Fibroblast of skin of right biceps (primary cell): ENCODE measurements at places on chromosomes 13 and 19.

DNA sequence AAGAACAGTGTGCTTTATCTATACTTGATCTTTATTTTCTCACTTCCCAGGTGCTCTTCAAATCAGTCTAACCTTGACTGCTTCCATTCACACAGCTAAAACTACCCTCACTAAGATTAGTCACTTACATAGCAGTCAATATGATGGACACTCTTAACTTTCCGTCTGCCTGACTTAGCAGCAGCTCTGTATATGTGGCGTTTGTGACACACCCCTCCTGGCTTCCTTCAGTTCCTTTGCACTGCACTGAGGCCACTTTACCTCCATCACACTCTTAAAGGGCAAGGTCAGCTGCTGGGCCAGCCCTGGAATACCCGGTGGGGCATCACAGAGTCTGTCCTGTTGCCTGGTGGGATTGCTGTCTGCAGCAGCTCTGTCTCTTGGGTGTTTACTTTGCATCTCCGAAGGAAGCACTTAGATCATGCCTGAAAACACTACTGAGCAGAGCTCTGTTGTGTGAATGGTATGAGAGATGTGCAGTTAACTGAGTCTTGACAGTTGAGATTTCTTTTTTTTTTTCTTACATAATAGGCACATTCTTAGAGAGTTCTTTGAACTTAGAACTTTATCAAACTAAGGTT, 35.6 kb upstream of the IL17D start:
- no peak for DNase-seq

DNA sequence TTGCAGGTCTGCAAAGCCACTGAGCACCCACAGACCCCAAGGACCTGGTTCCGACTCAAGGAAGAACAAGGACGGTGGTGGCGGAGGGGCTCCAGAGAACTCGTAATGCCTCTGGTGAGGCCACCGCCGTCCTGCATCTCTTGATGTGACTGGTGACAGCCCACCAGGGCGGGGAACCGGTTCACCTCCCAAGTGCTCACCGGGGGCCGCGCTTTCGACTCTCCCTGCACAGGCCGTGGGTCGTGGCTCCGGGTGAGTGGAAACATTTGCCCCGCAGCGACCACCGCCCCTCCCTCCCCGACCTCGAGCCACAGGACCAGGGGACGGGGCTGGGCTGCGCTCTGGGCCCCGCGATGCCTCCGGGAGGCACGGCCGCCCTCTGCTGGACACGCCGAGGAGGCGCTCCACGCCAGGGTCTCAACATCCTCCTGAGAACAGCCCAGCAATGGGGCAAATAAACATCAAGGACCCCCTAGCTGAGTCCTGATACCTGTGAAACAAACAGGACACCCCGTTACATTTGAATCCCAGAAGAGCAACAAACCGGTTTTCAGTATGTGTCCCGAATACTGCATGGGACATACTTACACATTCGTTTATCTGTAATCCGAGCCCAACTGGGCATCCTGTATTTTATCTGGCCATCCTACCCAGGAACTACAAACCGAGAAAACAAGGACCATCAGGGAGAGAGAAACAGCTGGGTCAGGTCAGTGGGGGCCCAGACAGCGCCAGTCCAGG, 3.9 kb upstream of the PLPP2 start:
- no peak for DNase-seq

DNA sequence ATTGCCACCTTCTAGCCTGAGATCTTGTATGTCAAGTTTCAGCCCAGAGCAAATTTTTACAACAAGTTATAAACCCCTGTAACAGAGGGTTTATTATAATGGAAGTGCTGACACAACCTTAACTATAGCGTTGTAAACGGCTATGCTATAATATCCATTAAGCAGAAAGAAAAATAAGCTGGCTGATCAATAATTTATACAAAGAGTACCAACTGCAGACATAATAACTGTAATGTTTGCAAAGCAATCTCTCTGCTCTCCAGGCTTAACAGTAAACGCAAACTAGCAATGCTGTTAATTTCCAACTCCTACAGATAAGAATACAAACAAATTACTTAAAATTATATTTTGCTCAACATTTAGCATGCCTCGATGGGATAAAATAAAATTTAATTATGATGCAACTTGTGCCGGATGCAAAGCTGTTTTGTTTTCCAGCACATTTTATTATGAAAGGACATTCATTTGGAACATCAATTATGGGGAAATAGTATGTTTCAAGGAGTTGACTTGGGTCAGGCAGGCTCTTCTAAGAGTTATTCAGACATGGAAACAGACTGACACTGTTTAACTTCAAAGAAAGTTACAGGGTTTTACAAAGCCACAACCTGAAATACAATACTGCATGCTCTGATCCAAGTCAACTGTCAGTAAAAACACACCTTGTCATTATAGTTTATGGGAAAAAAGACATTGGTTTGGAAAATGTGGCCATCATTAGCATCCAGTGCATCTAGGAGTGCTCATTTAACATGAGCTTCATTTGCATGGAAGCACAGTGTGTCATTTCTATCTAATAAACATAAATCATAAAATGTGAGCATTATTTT, 6.6 kb upstream of the DACH1 start:
- no peak for DNase-seq

GRCh38 chr13:24218338-24218737, 57.8 kb downstream of the SPATA13 start:
- DNase-seq, result no peak

GRCh38 chr13:31192306-31192705, 7.5 kb upstream of the B3GLCT start:
- DNase-seq, result no peak

GRCh38 chr13:21053231-21053630, 8.2 kb downstream of the LATS2 start:
- no peak for DNase-seq

GRCh38 chr13:92560883-92561282, 665.7 kb upstream of the GPC6 start:
- DNase-seq, result no peak
